ENCODE measurements at places on chromosomes 11 and 22.

DNA sequence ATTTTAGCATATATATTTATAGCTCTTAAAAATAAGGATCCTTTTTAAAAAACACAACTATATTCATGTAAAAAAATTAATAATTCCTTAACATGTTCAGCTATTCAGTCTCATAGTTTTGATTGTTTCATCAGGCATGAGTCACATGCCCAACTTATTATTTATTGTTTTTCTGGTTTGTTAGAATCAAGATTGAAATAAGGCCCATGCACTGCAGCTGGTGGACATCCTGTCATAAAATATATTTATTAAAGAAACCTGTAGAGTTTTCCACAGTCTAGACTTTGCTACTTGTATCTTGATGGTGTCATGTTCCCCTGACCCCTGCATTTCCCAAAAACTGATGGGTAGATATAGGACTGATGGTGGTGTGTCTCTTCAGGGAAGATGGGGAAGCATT lies 77.4 kb downstream of the PARVA start:
- no peak for DNase-seq

GRCh38 chr22:46328797-46329196 lies 6.7 kb upstream of the TRMU start:
- no peak for DNase-seq

DNA sequence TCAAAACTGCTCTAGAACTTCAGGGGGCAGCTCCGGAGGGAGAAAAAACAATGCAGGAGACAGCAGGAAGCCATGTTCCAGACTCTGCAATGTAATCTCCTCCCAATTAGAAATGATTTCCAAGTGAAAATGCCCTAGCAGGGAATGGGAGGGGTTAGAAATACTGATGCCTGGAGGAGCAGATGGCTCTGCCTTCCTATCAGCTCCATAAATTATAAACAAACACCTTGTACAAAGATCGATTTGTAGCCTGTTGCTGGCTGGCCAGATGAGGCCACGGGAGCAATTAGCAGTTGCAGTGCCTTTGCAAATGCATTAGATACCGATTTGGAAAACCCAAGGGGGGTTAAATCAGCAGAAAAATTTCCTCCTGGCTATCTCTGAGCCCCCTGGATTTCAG lies 46.6 kb upstream of the CHRM4 start:
- no peak for DNase-seq

GRCh38 chr11:5364214-5364613 lies 12.9 kb downstream of the OR51B6 start:
- DNase-seq, result no peak

DNA sequence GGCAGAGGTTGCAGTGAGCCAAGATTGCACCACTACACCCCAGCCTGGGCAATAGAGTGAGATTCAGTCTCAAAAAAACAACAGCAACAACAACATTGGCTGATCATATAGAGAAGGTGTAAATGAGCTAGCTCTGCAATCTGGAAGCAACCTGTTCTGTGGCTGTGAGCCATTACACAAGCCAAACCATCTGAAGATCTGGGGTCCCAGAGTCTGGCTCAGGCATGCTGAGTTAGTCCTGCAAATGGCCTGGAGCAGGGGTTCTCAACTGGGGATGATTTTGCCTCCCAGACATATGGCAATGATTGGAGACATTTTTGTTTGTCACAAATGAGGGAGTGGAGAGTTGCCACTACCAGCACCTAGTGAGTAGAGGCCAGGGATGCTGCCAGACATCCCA lies 42.3 kb upstream of the RAB1B start:
- no peak for DNase-seq

- peak; percentile 77 for DNase-seq
These were observed 99.0 kb upstream of the DRD2 start for GRCh38 chr11:113574171-113574570.

- DNase-seq, result no peak
These were observed 6.4 kb downstream of the ENDOD1 start for GRCh38 chr11:95095858-95096587.

DNA sequence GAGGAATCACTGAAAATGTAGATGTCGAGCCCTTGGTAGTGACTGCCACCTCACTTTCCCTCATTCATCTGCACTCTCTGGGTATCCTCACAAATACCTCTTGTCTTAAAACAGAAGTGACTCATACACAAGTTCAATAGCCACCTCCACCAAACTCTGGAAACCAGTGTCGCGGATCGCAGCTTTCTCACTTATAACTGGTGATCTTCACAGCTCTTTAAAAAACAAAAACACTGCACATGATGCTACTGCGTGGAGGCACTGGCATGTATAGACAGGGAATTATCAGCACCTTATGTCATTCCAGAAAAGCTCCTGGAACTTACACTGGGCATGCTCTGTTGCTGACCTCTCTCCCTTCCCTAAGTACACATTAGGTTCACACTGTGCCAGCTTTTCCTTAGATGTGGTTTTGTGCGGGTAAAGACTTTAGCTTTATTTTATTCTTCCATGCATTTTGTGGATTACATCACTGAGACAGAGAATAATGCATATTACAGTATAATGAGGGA lies 425.5 kb upstream of the CADM1 start:
- no peak for DNase-seq

DNA sequence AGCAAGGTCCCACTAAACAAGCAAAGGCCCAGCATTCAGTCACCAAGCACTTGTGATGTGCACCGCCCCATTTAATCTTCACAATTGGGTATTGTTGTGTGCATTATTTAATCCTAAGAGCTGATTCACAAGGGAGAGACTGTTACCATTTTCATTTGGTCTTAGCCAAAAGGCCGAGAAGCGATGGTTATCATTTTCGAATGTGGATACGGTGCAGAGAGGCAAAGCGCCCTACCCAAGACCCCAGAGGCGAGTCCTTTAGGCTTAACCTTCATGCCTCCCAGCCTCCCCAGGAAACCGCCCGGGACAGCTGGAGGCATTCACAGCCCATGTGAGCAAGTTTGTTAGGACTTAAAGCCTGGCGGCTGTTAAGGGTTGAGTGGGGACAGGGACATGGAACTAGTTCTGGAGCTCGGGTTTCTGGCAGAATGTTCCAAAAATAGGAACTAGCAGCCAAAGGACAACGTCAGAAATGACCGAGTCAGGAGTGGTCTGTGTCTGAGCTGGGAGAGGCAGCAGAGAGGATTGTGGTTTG lies 13.0 kb upstream of the UPK3A start:
- DNase-seq, result no peak

- DNase-seq, result no peak
These were observed 2.2 kb downstream of the APOC3 start for GRCh38 chr11:116831790-116832349.

GRCh38 chr11:62514151-62514550 lies 32.5 kb downstream of the AHNAK start:
- no peak for DNase-seq

DNA sequence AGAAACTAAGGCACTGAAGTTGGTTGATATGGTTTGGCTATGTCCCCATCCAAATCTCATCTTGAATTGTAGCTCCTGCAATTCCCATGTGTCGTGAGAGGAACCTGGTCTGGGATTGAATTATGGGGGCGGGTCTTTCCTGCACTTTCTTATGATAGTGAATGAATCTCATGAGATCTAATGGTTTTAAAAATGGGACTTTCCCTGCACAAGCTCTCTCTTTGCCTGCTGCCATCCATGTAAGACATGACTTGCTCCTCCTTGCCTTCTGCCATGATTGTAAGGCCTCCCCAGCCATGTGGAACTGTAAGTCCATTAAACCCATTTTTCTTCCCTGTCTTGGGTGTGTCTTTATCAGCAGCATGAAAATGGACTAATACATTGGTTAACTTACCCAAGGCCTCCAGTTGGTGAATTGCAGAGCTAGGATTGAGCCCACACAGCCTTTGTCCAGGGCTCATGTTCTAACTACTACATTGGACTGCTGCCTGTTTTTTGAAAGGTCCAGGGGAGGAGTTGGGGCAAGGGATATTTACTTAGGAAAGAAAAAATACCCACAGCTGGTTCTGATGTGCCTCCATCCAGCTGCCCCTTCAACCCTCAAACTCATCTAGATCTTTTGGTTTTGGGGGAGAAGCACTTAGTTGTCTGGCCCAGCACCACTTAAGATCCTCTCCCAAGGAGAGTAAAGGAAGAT lies 107.8 kb upstream of the NAV2 start:
- DNase-seq, result no peak

DNA sequence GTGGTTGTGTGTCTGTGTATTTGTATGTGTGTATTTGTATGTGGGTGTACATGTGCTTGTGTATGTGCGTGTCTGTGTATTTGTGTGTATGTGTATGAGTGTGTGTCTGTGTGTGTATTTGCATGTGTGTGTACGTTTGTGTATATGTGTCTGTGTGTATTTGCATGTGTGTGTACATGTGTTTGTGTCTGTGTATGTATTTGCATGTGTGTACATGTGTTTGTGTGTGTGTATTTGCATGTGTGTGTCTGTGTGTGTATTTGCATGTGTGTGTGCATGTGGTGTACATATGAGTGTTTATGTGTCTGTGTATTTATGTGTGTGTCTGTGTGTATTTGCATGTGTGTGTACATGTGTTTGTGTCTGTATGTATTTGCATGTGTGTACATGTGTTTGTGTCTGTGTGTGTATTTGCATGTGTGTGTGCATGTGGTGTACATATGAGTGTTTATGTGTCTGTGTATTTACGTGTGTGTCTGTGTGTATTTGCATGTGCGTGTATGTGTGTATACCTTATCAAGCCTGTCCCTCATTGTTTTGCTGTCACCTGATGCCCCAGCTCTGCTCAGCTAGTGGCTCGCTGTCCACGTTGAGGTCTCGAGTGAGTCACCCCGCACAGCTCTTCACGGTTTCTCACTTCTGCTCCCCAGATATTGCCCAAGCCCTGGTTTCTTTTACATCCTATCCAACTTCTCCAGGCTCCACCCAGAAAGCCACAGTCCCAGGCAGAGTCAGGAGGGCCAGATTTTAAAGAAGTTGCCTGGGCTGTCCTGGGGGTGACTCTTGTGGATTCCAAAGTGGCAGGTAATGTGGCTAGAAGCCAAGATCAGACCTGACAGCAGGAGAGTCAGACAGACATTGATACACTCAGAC lies 15.2 kb downstream of the MB start:
- no peak for DNase-seq

DNA sequence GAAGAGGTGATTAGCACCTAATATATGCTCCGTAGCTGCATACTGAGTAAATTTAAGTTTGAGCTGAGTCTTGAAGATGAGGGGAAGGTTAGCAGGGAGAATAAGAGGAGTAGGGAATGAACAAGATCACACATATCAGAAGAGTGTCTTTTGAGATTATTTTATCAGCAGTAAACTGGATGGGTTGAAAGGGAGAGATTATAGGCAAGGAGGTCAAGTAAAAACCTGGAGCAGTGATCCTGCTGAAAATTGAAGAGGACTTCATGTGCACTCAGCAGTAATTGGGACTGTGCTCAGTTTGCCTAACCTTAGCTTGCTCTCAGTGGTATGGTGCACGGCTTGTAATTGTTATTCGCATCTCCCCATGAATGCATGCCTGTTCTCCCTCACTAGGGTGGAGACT lies 79.5 kb upstream of the PICALM start:
- no peak for DNase-seq

DNA sequence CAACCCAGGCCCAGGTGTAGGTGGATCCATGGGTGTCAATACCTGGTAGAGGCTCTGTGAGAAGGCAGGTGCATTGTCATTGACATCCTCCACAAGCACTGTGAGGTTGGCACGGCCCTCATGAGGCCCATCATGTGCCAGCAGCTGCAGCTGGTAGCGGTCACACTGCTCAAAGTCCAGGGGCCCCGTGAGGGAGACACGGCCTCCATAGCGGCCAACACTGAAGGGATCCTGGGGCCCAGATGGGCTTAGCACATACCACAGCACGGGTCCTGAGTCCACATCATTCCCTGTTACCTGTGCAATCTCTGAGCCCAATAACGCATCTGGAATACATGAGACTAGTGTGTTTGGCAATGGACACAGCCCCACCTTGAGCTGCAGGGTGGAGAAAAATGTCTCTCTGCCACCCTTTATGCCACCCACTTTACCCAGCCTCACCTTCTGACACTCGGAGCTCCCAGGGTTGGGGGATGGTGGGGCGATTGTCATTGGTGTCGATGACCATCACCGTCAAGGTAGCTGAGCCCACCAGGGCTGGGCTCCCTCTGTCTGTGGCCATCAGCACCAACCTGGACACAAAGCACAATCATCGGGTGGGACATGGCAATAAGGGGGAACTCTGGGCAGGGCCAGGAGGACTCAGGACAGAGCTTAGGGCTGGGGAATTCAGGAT lies 6.1 kb upstream of the TPP1 start:
- no peak for DNase-seq

- no peak for DNase-seq
These were observed 17.0 kb downstream of the FADD start for GRCh38 chr11:70220136-70220535.

DNA sequence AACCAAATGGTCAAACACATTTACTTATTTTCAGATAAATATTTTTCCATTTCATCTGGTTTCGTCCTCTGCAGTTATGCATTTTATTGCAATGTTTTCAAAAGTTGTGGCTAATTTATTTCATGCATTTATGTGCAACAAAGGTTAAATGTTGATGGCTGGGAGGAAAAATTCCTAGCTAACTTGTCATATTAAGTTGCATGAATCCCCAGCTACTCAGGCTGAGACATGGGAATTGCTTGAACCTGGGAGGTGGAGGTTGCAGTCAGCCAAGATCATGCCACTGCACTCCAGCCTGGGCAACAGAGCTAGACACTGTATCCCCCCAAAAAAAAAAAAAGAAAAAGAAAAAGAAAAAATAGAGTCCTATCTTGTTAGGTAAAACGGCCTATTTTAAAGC lies 1862.4 kb upstream of the RAG2 start:
- no peak for DNase-seq

- DNase-seq, result no peak
These were observed 73.2 kb upstream of the BLID start for GRCh38 chr11:122189229-122189628.

GRCh38 chr11:15727520-15727914 lies 612.8 kb downstream of the INSC start:
- no peak for DNase-seq

DNA sequence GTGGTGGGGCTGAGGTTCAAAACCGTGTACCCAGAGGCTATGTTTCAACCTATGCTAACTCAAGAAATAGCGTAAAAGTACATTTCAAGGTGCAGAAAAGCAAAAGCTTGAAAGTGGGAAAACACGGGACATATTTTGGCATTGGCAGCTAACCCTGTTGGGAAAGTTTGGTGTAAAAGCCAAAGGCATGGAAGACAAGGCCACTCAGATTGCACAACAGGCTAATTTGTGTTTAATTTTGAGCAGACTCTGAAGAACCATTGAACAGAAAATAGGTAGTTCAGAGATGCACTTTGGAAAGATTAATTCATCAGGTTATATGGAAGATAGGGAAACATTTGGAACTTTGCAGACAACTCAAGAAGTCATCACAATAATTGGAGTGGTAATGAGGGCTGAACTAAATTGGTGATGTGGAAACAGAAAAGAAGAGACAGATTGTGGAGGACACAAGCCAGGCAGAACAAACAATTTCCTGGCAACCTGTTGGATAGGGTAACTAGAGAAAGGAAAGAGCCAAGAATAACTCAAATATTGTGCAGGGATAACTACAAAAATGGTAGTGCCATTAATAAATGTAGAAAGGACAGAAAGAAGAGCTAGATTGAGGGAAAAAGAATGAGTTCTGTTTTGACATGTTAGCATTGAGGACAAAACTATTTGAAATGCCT lies 140.5 kb upstream of the PGR start:
- no peak for DNase-seq
